ENCODE measurements at places on chromosomes 5 and 9.

GRCh38 chr9:28922891-28923290 lies 1349.6 kb upstream of the C9orf72 start:
- DNase-seq = no peak

DNA sequence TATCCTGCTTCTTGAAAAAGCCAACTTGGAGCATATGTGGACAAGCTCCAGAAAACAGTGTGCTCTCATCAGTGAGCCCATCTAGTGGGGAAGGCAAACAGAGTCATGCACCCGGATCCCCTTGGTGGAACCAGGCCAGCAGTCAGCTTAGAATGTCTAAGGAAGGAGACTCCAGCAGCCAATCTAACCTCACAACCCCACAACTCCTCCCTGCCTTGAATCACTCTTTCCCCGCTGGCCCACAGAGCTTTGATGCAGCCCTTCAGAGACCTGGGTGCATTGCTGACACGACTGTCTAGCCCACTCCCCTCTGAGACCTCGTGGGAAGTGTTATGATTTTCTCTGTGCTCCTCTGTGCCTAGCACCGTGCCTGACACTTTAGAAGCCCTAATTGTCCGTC lies 623.7 kb downstream of the BNC2 start:
- DNase-seq = no peak

DNA sequence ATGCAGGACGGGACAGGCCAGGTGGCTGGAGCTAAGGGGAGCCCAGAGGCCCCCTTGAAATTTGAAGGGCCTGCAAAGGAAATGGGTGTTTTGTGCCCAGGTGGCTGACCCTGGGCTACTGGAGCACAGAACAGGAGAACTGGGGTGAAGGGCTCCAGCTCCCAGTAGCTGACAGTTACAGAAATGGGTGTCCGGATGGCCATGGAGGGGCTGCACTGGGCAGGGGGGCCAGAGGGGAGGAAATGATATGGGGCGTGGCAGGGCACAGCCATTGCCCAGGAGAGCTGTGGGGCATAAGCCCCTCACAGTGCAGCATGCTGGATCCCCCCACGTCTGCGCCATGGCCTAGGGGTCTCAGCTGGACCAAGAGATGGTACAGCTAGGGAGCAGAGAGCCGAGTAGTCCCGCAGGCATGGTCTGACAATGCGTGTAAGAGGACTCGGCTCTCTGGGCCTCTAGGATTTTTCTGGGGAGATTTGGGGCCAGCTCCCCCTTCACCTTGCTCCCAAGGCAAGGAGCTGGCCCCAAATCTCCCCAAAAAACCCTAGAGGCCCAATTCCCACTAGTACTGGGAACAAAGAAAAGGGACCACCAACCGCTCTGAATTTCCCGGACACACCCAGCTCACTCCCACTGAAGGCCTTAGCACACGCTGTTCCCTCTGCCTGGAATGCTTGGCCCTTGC lies 7.9 kb upstream of the CARD19 start:
- DNase-seq = no peak

DNA sequence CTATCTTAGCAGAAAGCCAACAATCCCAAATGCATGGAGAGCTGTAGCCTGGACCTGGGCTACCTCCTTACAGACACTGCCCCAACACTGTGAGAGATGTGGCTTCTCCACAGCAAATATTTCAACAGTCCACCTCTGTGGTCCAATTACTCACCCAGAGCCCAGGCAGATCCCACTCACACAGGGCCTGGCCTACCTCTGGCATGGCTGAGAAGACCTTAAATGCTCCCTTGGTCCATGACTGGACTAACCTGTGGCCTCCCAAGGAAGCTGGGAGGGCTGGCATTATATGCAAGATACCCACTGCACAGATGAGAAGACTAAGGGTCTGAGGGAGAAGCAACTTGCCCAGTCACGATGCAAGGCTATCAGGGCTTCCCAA lies 22.8 kb upstream of the SLC25A51 start:
- no peak for DNase-seq

GRCh38 chr5:34604119-34604675 lies 51.9 kb upstream of the RAI14 start:
- no peak for DNase-seq

DNA sequence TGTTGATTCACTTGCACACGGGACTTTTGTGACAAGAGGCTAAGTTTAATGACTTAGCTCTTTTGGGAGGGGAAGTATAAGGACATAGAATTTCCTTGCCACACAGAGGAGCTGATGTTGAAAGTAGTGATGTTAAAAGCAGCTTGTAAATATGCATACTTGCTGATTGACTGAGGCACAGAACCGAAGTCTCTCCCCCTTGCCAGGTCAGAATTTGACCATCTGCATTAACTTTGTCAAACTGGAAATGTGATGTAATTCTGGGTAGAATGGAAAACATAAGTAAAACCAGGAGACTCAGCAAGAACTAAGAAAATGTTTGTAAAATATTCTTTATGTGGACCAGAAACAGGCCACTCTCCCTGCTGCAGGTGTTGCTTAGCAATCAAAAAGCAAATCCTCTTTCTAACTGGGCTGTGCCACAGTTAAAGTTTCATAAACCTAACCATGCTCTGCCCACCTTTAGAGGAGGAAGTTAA lies 284.2 kb downstream of the NR3C1 start:
- no peak for DNase-seq

- DNase-seq = no peak
Measured at GRCh38 chr5:89988998-89989655, 420.4 kb downstream of the CETN3 start.

- peak; percentile 17 for DNase-seq
Measured at GRCh38 chr9:92887880-92888338, 10.1 kb upstream of the ZNF484 start.

GRCh38 chr9:134358662-134359319 lies 32.5 kb downstream of the RXRA start:
- no peak for DNase-seq

GRCh38 chr5:116428966-116429365 lies 145.7 kb downstream of the SEMA6A start:
- DNase-seq = no peak

DNA sequence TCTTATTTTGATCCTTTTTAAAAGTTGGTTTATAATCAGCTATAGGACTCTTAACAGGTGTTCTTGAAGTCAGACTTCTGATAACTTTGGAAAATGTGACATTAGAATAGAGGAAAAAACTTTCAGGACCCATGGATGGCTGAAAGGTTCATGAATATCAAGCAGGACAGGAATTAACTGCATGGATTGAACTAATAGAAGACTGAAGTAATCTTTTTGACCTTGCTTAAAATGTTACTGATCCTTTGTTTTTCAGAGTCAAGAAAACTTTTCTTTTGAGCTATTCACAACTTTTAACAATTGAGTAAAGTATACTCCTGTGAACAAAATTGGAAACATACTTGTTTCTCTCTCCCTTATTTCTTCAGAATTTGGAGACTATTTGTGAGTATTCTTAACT lies 79.2 kb downstream of the PLK2 start:
- no peak for DNase-seq

GRCh38 chr5:115456539-115457040 lies 88.0 kb downstream of the FEM1C start:
- no peak for DNase-seq

DNA sequence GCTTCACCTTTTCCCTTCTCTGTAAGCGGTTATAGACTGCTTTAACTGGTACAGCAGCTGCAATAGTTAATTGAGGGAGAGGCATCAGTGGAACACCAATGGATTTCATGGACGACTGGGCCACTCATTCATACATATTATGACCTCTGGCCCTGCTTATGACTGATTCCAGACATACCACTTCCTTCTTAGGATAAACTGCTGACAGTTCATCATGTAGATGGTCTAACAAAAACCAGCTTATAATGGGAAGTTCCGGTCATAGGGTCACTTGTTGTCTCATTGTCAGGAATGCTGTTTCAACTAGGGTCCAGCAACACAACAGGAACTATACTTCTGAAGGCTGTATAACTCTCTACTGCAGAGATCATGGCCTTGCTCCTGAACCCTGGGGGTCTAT lies 265.2 kb upstream of the RASA1 start:
- DNase-seq = no peak

DNA sequence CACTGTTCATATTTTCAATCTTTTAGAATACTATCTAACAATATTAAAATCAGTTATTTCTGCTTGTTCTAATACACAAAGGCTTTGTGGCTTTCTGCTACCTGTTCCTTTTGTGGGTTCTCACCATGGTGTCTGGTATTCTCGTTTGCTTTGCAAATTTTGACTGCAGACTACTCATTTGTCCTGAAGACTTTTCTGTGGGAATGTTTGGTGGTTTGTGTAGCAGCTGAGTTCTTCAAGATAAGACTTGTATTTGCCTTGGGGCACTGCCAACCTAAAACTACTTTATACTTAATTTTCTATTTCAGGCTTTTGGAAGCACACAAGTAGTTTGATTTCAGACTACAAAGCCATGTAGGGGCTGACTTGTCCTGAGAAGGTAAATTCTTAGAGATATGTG lies 11.1 kb downstream of the IL33 start:
- no peak for DNase-seq

DNA sequence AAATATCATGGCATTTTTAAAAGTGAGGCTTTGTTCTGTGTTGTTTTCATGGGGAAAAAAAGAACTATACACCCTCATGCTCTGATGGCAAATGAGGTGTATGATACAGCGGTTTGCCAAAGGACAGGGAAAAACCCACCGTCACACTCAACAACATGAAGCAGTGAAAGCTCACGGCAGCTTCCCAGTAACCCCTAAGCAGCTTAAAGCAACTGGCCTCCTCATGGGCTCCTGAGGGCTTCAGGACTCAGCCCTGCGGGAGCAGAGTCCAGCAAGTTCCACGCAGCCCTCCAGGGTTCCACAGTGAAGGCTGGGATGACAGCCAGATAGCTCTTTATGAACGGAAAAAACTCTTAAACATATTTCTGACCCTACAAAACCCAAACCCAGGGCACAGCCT lies 12.9 kb downstream of the BARHL1 start:
- no peak for DNase-seq

DNA sequence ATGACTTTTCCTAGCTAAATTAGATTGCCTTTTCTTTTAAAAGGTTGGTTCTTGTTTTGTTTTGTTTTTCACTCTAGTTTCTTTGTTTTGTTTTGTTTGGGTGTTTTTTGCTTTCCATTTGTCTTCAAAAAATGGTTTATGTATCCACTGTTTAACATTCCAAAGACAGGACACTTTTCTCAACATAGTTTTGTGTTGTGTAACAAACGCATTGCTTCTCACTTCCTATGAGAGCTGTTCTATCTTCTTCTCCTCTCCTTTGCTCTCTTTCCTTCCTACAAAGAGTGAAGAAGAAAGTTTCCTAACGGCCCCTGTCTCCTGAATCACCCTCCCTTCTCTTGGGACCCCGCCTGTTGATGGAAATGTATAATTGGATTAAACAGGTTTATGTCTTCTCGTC lies 539.7 kb downstream of the ACTL7B start:
- no peak for DNase-seq

DNA sequence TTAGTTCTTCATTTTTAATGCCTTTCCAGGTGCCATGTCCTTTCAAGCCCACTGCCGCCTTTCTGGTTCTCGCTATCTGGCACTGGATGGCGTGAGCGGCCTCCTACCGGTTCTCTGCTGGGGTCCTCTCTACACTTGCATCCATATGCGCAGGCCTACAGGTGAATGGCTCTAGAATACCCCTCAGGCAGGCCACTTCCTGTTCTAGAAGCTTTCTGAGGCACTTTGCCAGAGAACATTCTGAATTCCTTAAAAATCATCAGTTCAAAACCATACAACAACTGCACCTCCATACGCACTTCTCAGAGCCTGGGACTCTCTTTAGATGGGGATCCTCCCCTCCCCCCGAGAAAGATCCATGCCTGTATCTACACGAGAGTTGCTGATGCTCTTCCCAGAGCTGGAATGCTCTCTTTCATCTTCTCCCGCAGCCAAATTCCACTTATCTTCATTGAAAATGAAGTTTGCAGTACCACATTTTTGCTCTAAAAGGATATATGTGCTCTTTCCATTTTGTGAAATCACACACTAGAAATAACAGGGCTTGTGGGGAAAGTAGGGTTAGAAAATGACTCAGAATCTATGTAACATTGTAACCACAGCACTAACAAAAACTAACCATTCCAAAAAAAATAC lies 1.4 kb upstream of the LHFPL2 start:
- no peak for DNase-seq

- no peak for DNase-seq
Measured at GRCh38 chr9:5430912-5431311, 6.8 kb downstream of the PLGRKT start.

DNA sequence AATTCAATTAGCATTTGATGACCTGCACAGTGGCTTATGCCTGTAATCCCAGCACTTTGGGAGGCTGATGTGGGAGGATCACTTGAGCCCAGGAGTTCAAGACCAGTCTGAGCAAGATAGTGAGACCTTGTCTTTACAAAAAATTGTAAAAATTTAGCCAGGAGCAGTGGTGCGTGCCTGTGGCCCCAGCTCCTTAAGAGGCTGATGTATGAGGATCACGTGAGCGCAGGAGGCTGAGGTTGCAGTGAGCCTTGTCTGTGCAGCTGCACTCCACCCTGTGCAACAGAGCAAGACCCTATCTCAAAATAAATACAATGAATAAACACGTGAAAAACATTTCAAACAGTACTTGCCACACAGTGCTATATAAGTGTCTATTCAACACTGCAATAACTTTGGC lies 4.2 kb downstream of the ABCA1 start:
- DNase-seq = no peak

- DNase-seq = no peak
Measured at GRCh38 chr9:126407114-126407870, 80.7 kb downstream of the MVB12B start.

DNA sequence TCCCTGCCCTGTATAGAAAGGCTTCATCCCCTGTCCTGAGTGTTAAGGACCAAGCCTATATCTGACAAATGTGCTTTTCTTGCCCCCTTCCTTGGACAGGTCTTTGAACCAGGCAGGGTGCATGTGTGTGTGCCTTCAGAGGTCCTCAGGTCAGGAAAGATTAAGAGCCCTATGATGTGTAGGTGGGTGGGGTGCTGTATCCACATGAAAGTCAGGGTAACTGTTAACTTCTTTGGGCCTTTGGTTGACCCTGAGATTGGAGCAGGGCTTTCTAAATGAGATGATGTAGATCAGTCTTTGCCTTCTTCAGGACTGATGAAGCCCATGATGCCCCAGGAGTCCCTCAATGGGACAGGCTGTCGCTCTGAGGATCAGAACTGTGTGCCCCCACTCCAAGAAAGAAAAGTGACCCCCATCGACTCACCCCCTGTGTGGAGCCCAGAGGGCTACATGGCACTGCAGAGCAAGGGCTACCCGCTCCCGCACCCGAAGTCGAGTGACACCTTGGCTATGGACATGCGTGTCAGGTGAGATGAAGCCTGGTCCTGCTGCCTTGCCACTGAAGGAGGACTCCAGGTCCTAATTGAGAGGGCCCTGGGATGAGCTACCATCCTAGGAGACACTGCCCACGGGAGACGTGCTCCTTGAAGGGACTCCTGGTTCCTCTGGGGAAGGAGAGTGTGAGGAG lies 29.4 kb upstream of the POMT1 start:
- no peak for DNase-seq

DNA sequence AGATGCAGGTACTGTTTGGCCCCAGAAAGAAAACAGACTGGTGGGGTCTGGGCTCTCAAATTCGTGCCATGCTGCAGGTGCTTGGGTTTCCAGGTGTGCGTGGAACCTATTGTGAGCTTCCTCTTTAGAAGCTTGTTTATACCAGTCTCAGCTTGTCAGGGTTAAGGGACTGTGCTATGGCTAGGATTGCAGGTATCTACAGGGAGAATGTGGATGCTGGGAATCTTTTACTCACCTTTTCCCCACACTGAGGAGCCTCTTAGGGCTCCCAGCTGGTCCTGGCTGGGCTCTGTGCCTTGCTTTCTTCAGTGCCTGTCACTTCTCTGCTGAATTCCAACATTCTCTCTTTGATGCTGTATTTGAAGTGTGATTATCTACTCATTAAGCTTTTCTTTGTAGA lies 111.8 kb downstream of the WDR70 start:
- no peak for DNase-seq
